Esophagus muscularis mucosa (tissue), 4 donors: ENCODE measurements at places on chromosomes 2 and 18. TPM values are rescaled to one million over a fixed set of nuclear protein-coding genes. Genes with fewer than 3 reads are reported as not detected.

The CERKL gene
- not detected for total RNA-seq

DNA sequence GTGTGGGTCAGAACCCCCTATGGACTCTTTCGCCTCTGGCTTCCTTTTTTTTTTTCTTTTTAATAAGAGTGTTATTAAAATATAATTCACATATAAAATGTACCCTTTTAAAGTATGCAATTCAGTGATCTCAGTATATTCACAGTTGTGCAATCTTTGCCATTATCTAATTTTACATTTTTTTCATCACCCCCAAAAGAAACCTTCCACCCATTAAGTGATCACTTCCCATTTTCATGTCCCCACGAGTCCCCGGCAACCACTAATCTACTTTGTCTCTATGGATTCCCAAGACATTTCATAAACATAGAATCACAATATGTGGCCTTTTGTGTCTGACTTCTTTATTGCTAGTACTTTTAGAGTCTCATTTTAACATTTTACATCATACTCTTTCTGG is 38.7 kb upstream of the ANXA4 start:
- DNase-seq, result no peak

GRCh38 chr2:47083886-47084687 is 71.0 kb downstream of the STPG4 start:
- no peak for DNase-seq

DNA sequence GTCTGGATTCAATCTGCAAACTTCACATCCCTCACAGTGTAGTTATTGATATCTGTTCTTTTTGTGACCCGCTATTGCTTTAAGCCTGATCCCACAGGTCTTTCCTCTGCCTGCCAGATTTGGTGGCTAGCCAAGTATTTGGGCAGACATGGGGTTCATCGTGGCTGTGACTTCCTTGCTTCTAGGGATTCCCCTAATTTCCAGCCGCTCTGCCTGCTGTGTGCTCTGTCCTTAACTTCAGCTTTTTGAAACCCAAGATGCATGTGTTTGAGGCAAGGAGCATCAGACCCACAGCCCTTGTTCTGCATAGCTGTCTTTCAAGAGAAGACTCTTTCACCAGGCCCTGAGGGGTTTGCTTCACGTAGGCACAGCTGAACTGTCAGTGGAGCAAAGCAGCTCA is 54.2 kb downstream of the NCAPH start:
- no peak for DNase-seq

The NEB gene
- total RNA-seq, result 0.66 TPM

DNA sequence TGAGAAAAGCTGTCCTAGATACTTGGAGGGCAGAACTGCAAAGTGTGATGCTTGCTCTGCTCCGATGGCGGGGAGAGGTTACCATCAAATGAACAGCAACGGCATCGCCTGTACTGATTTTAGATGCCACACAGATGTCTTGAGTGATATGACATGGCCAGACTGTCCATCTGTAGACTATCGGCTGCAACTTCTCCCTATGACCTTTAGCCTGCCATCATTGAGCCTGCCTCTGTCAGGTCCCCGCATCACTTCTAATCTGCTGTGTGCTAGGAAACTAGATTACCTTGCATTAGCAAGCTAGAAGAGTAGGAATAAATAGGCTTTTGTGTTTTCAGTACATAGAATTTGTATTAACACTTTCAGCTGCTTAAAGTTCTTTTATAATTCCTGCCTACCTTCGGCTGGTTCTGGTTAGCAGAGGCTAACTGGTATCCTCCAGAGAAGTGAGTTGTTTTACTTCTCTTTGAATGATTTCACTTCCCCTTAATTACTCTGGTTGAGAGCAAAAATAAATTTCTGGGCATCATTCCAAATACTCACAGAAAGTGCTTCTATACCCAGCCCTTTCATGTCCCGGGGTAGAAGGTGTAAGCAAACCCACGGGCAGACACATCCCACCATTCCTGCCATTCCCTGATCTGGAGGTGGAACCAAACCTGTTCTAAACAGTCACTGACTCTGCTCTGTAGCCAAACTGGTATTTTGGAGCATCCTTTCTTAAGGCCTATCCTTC is 24.0 kb downstream of the GAREM2 start:
- DNase-seq, result no peak

GRCh38 chr2:113083296-113083695 is 15.5 kb downstream of the IL1F10 start:
- DNase-seq, result no peak

DNA sequence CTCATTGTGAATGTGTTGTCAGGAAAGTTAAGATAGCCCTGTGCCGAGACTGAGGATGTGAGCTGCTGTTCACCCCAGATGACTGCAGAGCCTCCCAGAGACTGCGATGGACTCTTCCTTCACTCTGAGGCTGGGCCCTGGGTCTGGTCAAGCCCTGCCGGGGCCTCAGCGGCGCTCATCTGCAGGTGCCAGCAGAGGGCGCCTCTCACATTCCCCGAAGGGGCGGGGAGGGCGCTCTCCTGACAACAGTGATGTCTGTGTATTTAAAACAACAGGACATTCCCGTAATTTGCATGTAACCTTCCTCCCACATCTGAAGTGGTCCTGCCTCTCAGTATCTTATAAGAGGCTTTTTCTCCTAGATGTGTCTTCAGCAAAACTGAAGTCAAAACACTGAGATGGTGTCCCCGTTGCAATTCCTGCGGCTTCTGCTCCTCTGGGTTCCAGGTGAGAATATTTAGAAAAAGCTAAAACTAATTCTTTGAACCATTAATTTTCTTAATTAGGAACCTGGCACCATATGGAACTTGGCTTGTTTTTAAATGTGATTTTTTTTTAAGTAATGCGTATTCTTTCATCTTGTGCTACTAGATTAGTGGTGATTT is 1377.9 kb downstream of the RPIA start:
- DNase-seq, result no peak
